Cardiac fibroblast (primary cell): ENCODE measurements at places on chromosomes 3 and 15.

DNA sequence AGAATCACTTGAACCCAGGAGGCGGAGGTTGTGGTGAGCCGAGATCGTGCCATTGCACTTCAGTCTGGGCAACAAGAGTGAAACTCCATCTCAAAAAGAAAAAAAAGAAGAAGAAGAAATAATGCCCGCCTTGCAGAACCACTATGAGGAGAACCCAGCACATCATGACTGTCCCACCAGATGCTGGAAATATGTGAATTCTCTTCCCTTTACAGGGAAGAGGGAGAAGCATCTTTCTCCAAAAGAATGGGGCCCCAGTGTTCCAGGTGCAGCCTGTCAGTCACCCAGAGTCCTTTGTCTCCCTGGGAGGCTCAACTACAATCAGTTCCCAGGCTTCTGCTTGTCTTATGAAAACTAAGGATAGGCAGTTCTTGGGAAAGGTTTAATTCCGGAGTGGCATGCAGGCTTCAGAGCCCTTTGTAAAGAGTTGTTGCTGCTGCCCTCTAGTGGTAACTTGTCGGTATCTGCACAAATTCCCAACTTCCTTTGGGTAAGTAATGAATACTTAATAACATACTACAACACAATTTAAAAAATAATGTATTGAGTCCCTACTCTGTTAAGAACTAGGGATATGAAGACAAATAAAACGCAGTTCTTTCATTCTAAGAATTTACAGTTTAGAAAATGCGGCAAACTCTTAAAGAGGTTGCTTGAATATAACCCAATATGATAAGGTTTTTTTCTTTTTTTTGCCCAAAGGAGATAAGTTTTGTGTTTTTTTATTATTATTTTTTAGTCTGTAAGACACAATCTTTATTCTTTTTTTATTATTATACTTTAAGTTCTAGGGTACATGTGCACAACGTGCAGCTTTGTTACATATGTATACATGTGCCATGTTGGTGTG is 18.6 kb upstream of the TICRR start:
- DNase-seq: peak; percentile 86

- DNase-seq: no peak
Measured at GRCh38 chr15:39888243-39888642, 31.8 kb downstream of the GPR176 start.

GRCh38 chr15:73273181-73274002 is 95.4 kb downstream of the HCN4 start:
- peak; percentile 77 for DNase-seq

GRCh38 chr15:92949604-92950249 is 49.6 kb downstream of the CHD2 start:
- DNase-seq: no peak

GRCh38 chr15:39472621-39473297 is 108.1 kb upstream of the THBS1 start:
- peak; percentile 100 for DNase-seq

- DNase-seq: peak; percentile 92
Measured at GRCh38 chr3:110420158-110420641, 651.4 kb upstream of the NECTIN3 start.

- no peak for DNase-seq
Measured at GRCh38 chr15:84828086-84828908, 11.1 kb downstream of the ALPK3 start.

- peak; percentile 55 for DNase-seq
Measured at GRCh38 chr3:178140531-178141304, 395.5 kb upstream of the KCNMB2 start.

DNA sequence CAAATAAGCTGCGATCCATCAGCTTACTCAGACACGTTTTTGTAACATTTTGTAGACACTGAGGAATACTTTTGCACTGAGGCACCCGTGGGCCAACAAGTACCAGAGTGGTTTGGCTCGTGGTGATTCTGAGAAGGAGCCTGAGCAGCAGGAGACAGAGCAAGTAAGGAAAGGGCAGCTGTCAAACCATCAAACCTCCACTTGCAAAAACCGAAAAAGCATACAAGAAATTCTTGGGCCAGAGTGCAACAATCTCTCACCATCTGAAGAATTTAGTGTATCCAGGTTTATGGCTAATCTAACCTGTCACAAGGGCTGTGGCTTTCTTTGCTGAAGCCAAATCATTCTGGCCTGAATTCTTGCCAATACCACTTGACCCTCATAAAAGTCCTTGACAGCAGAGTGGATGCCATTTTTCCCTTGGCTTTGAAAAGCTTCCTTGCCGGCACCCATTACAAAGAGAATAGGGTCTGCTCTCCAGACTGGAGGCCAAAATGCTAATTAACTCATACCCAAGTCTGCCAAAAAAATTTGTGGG is 56.7 kb downstream of the MYO1E start:
- DNase-seq: peak; percentile 37

GRCh38 chr3:102106416-102107097 is 257.2 kb downstream of the NFKBIZ start:
- DNase-seq: peak; percentile 37
